ENCODE measurements at places on chromosomes 2 and 18. TPM values are rescaled to one million over a fixed set of nuclear protein-coding genes. Genes with fewer than 3 reads are reported as not detected.

- no peak for DNase-seq
- H3K4me1 ChIP-seq = no peaks in the 10 kb centered on the region
- H3K27me3 ChIP-seq = no peaks in the 10 kb centered on the region
- H3K27ac ChIP-seq = no peak overlapping the region
Measured at GRCh38 chr2:11236335-11236734, 81.1 kb downstream of the SLC66A3 start.

- no peaks in the 10 kb centered on the region for H3K36me3 ChIP-seq
- peak; percentile 28 for DNase-seq
- H3K4me3 ChIP-seq = no peak overlapping the region
- no peaks in the 10 kb centered on the region for H3K27me3 ChIP-seq
Measured at GRCh38 chr2:12501469-12502158, 215.1 kb upstream of the TRIB2 start.

- no peaks in the 10 kb centered on the region for H3K36me3 ChIP-seq
- H3K4me1 ChIP-seq = no peaks in the 10 kb centered on the region
- no peak overlapping the region for H3K27ac ChIP-seq
- no peaks in the 10 kb centered on the region for H3K27me3 ChIP-seq
Measured at GRCh38 chr2:151020411-151020810, 241.3 kb downstream of the RBM43 start.

DNA sequence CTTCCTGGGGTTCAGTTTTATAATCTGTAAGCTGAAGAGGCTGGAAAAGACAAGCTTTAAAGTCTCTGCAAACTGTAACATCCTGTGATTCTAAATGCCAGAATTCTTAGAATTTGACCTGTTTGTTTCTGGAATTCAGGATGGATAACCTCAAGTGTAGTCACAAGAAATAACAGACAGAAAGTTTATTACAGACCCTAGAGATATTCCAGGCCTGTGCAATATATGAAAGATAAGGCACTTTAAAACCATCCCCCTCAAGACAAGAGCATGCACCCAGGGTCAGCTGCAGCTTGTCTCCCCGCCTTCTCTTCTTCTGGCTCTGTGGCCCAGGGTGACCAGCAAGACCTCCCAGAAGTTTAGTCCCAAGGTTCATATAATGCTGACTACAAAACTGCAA is 298.7 kb upstream of the ACVR2A start:
- DNase-seq = no peak
- H3K4me1 ChIP-seq = no peaks in the 10 kb centered on the region
- no peaks in the 10 kb centered on the region for H3K36me3 ChIP-seq
- no peak overlapping the region for H3K27ac ChIP-seq

DNA sequence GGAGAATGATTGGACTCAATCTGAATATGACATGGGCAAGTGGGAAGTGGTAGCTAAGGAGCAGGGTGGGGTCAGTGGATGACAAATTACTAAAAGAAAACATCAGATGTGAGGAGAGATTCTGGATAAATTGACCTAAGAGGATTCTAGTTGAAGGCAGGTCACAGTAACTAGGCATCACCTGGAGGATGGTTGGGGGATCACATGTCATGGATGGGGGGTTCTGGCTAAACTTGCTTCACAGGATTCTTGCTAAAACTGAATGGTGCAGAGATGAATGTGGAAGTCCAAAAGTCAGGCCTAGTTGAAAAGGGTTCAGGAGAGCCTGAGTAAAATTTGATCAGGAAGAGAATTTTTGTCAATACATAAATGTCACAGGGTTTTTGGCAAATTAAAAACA is 18.3 kb downstream of the CLHC1 start:
- H3K36me3 ChIP-seq = no peaks in the 10 kb centered on the region
- H3K4me1 ChIP-seq = no peaks in the 10 kb centered on the region
- H3K4me3 ChIP-seq = no peak overlapping the region
- H3K27me3 ChIP-seq = no peaks in the 10 kb centered on the region
- H3K27ac ChIP-seq = no peak overlapping the region
- DNase-seq = no peak

- H3K4me1 ChIP-seq = peaks cover 17% of the 10 kb centered on the region
- no peaks in the 10 kb centered on the region for H3K36me3 ChIP-seq
- DNase-seq = no peak
- H3K27ac ChIP-seq = no peak overlapping the region
- no peaks in the 10 kb centered on the region for H3K27me3 ChIP-seq
Measured at GRCh38 chr2:111037128-111037527, 83.6 kb upstream of the BCL2L11 start.

GRCh38 chr2:74538881-74539339 is 9.2 kb downstream of the HTRA2 start:
- no peak overlapping the region for H3K4me3 ChIP-seq
- peaks cover 4% of the 10 kb centered on the region for H3K4me1 ChIP-seq
- no peak overlapping the region for H3K27ac ChIP-seq
- DNase-seq = no peak
- peaks cover 3% of the 10 kb centered on the region for H3K36me3 ChIP-seq

- H3K4me1 ChIP-seq = peaks cover 12% of the 10 kb centered on the region
- no peaks in the 10 kb centered on the region for H3K27me3 ChIP-seq
- peak; percentile 37 for DNase-seq
- H3K4me3 ChIP-seq = no peak overlapping the region
- no peaks in the 10 kb centered on the region for H3K36me3 ChIP-seq
Measured at GRCh38 chr2:159146996-159147666, 139.4 kb downstream of the WDSUB1 start.

DNA sequence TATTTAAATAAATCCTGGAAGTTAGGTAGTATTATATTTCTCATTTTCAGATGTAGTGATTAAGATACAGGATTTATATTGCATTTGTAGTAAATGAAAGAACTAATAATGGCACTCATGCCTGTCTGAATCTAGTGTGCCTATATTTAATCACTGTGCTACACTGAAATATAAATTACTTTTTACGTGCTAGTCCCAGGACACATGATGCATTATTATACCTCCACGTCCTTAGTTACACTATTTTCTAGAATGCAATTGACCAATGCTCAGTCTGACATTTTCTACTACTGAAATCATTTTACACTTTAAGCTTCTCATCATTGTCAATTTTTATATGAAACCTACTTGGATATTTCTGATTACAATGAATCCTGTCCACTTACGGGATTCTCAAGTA is 80.9 kb upstream of the TMEFF2 start:
- no peaks in the 10 kb centered on the region for H3K27me3 ChIP-seq
- H3K4me1 ChIP-seq = no peaks in the 10 kb centered on the region
- H3K4me3 ChIP-seq = no peak overlapping the region
- no peaks in the 10 kb centered on the region for H3K36me3 ChIP-seq
- no peak overlapping the region for H3K27ac ChIP-seq
- DNase-seq = no peak

DNA sequence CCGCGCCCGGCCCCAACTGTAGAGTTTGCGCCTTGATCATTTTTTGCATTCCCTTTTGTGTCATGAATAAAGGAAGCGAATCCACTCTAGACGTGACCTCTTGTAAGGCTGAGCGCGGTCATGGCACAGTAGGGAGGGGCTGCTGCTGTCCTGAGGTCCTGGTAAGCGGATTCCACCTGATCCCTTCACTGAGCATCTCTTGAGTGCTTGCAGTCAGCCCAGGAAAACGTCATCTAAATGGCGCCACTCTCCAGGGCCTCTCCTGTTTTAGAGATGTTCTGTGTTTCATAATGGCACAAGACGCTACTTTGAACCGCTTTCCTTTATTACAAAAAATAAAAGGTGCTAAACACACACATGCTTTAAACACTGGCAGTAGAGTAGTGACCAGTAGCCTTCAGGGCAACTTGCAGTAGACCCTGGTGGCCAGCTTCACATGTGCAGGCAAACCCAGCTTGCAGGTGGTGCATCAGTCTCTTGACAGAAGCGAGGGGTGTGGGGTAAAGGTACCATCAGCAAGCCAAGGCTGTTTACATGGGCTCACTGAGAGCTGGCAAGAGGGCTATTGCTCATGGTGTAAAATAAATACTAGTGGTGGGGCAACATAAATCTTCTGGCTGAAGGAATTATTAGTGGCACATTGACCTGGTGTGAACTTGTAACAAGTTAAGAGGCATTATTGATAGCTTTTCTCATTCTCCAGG is 43.0 kb upstream of the ACKR3 start:
- no peak overlapping the region for H3K4me3 ChIP-seq
- no peak for DNase-seq
- H3K36me3 ChIP-seq = no peaks in the 10 kb centered on the region

GRCh38 chr2:158828378-158829164 is 33.5 kb downstream of the DAPL1 start:
- H3K36me3 ChIP-seq = no peaks in the 10 kb centered on the region
- no peak overlapping the region for H3K27ac ChIP-seq
- no peaks in the 10 kb centered on the region for H3K27me3 ChIP-seq
- no peak for DNase-seq

GRCh38 chr2:176679061-176679669 is 409.9 kb downstream of the MTX2 start:
- H3K27me3 ChIP-seq = no peaks in the 10 kb centered on the region
- H3K27ac ChIP-seq = no peak overlapping the region
- H3K36me3 ChIP-seq = no peaks in the 10 kb centered on the region
- H3K4me3 ChIP-seq = no peak overlapping the region
- no peaks in the 10 kb centered on the region for H3K4me1 ChIP-seq

DNA sequence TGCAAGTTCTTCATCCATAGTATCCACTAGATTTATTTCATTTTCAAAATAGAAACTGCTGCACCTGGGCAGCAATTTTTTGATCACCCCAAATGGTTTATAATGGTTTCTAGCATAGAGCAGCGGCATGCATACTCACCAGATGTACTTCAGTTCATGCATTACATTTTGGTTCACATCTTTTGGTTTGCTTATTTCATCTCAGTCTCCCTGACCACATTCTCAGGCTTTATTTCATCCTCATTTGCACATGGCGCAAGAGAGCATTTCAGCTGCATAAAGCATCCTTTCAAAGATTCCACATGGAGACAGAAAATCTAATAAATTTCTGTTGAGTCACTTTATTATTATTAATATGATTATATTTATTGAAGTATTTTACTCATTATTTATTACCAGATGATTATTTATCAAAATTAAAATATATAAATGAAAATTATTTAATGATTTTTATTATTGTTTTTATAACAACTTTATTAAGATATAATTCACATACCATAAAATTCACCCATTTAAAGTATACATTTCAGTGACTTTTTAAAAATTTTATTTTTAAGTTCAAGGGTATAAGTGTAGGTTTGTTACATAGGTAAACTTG is 284.6 kb downstream of the TXNL1 start:
- no peak overlapping the region for H3K4me3 ChIP-seq
- DNase-seq = no peak
- no peaks in the 10 kb centered on the region for H3K4me1 ChIP-seq
- H3K27me3 ChIP-seq = no peaks in the 10 kb centered on the region
- no peaks in the 10 kb centered on the region for H3K36me3 ChIP-seq
- no peak overlapping the region for H3K27ac ChIP-seq

GRCh38 chr2:227373389-227373788 is 5.7 kb downstream of the TM4SF20 start:
- no peaks in the 10 kb centered on the region for H3K27me3 ChIP-seq
- H3K4me1 ChIP-seq = peaks cover 33% of the 10 kb centered on the region
- H3K27ac ChIP-seq = no peak overlapping the region
- no peaks in the 10 kb centered on the region for H3K36me3 ChIP-seq
- no peak for DNase-seq
- no peak overlapping the region for H3K4me3 ChIP-seq

DNA sequence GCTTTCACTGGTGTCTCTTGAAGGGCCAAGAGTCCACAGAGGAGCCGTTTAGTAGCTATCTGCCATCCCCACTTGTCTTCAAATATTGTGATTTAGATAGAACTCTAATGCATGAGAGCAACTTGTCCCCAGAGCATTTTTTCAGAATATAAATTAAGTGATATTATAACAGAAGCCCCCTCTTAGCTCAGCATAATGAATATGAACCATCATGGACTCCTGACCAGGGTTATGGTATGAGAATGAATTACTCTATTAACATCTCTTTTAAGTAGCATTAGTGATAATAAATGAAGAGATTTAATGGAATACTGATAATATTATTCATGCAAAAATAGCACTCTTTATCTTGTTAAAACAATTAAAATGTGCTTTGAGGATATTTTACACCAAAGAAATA is 709.6 kb downstream of the GALR1 start:
- no peaks in the 10 kb centered on the region for H3K27me3 ChIP-seq
- no peak for DNase-seq
- H3K36me3 ChIP-seq = no peaks in the 10 kb centered on the region
- no peak overlapping the region for H3K4me3 ChIP-seq
- H3K4me1 ChIP-seq = no peaks in the 10 kb centered on the region

DNA sequence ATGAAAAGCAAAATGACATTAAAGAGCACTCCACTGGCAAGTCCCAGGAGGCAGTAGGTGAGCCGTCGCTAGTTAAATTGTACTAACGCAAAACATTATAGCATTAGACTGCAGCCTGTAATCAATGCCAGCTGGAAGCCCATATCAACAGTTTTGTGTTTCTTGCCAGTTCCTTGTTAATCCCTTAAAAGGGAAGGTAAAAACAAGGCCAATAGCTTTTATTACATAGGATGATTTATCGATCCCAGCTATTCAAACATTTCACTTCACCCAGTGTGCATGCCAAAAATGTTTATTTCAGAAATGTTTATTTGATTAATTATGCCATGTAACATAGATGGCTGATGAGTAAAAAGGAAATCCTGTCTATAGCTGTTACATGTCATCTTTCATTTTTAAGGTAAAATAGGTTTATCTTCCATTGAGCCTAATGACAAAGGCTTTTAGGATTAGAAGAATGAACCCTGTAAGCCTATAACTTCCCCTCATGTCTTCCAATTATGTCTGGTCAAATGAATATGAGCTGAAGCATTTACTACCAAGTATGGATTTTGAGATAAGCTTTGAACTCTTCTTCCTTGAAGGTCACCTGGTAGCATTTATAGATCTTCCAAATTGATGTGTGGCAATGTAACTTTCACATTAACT is 591.2 kb downstream of the RNF144A start:
- DNase-seq = no peak
- no peak overlapping the region for H3K4me3 ChIP-seq
- no peak overlapping the region for H3K27ac ChIP-seq
- H3K36me3 ChIP-seq = no peaks in the 10 kb centered on the region
- no peaks in the 10 kb centered on the region for H3K4me1 ChIP-seq
- no peaks in the 10 kb centered on the region for H3K27me3 ChIP-seq

- H3K4me1 ChIP-seq = peaks cover 6% of the 10 kb centered on the region
- no peaks in the 10 kb centered on the region for H3K27me3 ChIP-seq
- no peaks in the 10 kb centered on the region for H3K36me3 ChIP-seq
Measured at GRCh38 chr2:162062559-162062958, 11.5 kb downstream of the DPP4 start.

DGUOK gene
- total RNA-seq = 32.1 TPM

NPPC gene
- total RNA-seq = not detected

ANKRD29 gene
- total RNA-seq = 51.9 TPM

IL1RL1 gene
- total RNA-seq = 72.2 TPM

RPS27A gene
- total RNA-seq = 703 TPM

ACMSD gene
- total RNA-seq = not detected

All from left lung (tissue), 14 donors.